ENCODE measurements at places on chromosomes 2 and 18. TPM values are rescaled to one million over a fixed set of nuclear protein-coding genes. Genes with fewer than 3 reads are reported as not detected.

Gene SERPINB2
- total RNA-seq = 2.0 TPM

Gene POTEC
- total RNA-seq = not detected

Gene KCNG2
- total RNA-seq = 1.9 TPM

Gene CNRIP1
- 38.9 TPM for total RNA-seq

Gene ZFP36L2
- total RNA-seq = 146 TPM

Gene PGAP1
- 72.3 TPM for total RNA-seq

Gene ANKRD30B
- total RNA-seq = not detected

Gene VAMP8
- total RNA-seq = 8.5 TPM

Gene NDUFB3
- total RNA-seq = 37.2 TPM

Gene GKN1
- total RNA-seq = not detected

Gene SLC23A3
- 1.3 TPM for total RNA-seq

Gene CFAP65
- not detected for total RNA-seq

Gene GLB1L
- 15.2 TPM for total RNA-seq

Gene B3GNT7
- total RNA-seq = 3.4 TPM

Gene CYP27C1
- total RNA-seq = 4.6 TPM

Gene ITGB6
- total RNA-seq = 12.7 TPM

Gene XPO1
- total RNA-seq = 480 TPM

Gene TP53I3
- 40.7 TPM for total RNA-seq

Gene SP5
- total RNA-seq = 0.77 TPM

Gene TRIM43
- not detected for total RNA-seq

Gene FAM237A
- total RNA-seq = not detected

Gene CRYGC
- 1,741 TPM for total RNA-seq

Gene AGFG1
- 73.6 TPM for total RNA-seq

Gene IFIH1
- total RNA-seq = 7.0 TPM

Gene IL1B
- total RNA-seq = 1.6 TPM

Gene PSME4
- 69.7 TPM for total RNA-seq

Gene RIT2
- 0.38 TPM for total RNA-seq

Gene BBS5
- total RNA-seq = 33.8 TPM

Gene UPP2
- total RNA-seq = 0.33 TPM

Gene SLC9A4
- total RNA-seq = 0.55 TPM

Gene LRRC30
- 0.49 TPM for total RNA-seq

Gene CHRNG
- 2.0 TPM for total RNA-seq

Gene BMP10
- total RNA-seq = not detected

Gene GPAT2
- total RNA-seq = 1.3 TPM

Gene FAM110C
- total RNA-seq = 3.9 TPM

Gene NLRC4
- 0.11 TPM for total RNA-seq

Gene MTCL1
- total RNA-seq = 26.9 TPM

Gene RAPGEF4
- 29.5 TPM for total RNA-seq

Gene CACNB4
- total RNA-seq = 26.2 TPM

Gene ASAP2
- 54.6 TPM for total RNA-seq

Gene CNGA3
- total RNA-seq = 9.7 TPM

Gene TMEM198
- 8.6 TPM for total RNA-seq

Gene KIAA2012
- total RNA-seq = not detected

Gene PPIG
- 68.1 TPM for total RNA-seq

Gene AGXT
- not detected for total RNA-seq

Gene CFC1
- 0.55 TPM for total RNA-seq

Gene L3MBTL4
- 10.8 TPM for total RNA-seq

Gene SGO2
- 6.8 TPM for total RNA-seq

Gene PPP4R1
- total RNA-seq = 177 TPM

Gene PASK
- 16.4 TPM for total RNA-seq

Gene PDCL3
- 12.0 TPM for total RNA-seq

Gene DNAH6
- 2.5 TPM for total RNA-seq

Measured in camera-type eye (tissue), 1 donor.